EH (cell line): ENCODE measurements at places on chromosomes 5 and 9.

DNA sequence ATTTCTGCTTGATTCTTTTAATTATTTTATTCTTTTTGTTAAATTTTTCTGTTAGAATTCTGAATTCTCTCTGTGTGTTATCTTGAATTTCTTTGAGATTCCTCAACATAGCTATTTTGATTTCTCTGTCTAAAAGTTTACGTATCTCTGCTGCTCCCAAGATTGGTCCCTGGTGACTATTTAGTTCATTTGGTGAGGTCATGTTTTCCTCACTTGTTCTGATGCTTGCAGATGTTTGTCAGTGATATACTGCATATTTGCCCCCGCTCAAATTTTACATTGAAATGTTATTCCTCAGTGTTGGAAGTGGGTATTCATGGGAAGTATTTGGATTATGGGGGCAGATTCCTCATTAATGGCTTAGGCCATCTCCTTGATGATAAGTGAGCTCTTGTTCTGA is 105.3 kb downstream of the PRDM9 start:
- DNase-seq, result no peak

DNA sequence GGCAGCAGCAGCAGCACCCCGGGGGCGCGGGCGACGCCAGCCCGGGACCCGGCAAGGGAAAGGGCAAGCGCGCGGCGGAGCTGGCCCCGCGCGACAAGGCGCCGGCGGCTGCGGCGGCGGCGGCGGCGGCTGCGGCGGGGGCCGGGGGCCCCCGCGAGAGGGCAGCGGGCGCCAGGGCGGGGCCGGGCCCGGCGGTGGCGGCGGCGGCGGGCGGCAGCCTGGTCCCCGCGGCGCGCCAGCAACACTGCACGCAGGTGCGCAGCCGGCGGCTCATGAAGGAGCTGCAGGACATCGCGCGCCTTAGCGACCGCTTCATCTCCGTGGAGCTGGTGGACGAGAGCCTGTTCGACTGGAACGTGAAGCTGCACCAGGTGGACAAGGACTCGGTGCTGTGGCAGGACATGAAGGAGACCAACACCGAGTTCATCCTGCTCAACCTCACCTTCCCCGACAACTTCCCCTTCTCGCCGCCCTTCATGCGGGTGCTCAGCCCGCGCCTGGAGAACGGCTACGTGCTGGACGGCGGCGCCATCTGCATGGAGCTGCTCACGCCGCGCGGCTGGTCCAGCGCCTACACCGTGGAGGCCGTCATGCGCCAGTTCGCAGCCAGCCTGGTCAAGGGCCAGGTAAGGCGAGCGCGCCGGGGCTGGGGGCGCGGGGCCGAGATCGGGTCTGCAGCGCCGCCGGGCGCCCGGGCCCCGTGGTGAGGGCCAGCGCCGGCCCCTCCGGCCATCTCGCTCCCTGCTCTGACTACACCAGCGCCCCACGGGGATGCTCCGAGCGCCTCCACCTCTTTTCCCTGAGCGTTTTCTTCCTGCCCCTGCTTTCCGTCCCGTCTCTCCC is at the start of gene UBE2QL1:
TSS of gene UBE2QL1 (plus strand) at position 238 of the 843 bp plus-strand sequence. CDS start at position 273, 35 bp downstream.
- DNase-seq, result peak; percentile 2

DNA sequence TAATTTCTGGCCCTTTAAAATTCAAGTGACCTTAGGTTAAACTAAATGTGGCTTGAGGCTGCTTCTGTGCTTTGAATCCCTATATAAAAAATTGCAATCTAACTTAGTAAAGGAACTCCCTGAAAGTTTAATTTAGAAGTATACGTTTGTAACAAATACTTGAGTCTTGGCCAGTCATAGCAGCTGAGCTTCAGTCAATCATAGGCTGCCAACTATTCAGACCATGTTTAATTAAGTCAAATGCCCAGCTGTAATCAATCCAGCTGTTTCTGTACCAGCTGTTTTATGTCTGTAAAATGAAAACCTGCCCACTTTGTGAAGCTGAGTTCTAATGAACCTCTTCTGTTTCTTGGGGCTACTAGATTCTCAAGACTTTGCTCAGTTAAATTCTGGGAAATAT is 760.1 kb downstream of the MAT2B start:
- DNase-seq, result no peak

- DNase-seq, result no peak
These were observed 269.0 kb downstream of the GADD45G start for GRCh38 chr9:89873801-89874200.

DNA sequence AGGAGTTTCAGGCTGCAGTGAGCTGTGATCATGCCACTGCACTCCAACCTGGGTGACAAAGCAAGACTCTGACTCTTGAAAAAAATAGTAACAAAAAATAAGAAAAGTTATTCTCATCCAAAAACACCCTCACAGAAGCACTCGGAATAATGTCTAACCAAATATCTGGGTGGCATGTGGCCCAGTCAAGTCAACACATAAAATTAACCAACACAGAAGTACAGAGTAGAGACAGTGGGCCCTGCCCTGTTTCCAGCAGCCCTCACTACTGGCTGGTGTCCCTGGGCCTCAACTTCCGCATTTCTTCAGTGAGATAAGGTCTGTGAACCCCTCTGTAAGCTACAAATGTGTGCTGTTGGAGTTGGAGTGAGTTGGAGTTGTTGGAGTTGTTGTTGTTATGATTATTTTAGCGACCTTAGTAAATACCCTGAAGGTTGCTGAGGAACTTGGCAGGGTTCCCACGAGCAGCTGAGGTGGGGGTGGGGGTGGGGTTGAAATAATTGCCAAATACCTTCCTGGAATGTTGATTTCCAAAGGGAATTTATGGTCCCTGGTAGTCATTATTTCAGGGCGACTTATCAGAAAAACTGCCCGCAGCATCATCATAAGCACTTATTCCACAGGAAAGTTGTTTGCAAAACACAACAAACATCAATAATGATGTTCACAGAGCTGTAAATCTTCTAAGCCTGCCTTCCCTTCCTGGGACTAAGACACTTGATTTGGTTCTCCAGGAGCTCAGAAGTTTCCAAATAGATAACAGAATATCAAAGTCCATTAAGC is 30.2 kb downstream of the C5orf15 start:
- no peak for DNase-seq

DNA sequence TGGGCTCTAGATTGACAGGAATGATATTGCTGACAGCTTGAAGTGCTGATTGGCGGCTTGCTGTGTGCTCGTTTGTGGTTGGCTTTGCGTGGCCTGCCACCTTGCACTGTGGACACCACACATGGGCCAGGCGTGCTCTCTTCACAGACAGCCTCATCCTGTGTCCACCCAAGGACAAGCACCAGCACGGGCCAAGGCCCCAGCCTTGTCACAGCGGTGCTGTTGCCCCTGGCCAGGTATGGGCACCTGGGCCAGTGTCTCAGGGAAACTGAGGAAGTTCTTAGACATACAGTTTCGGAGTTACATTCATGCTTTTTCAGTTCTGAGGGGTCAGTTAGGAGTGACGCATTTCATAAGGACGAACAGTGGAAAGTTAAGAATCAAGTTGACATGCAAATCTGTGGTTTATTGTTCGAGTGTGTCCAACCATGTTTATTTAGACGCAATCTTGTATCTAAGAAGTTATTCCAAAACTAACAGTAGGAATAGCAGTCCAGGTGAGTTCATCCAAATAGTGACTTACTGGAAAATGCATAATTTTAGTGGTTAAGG is 125.9 kb downstream of the EHMT1 start:
- DNase-seq, result no peak

DNA sequence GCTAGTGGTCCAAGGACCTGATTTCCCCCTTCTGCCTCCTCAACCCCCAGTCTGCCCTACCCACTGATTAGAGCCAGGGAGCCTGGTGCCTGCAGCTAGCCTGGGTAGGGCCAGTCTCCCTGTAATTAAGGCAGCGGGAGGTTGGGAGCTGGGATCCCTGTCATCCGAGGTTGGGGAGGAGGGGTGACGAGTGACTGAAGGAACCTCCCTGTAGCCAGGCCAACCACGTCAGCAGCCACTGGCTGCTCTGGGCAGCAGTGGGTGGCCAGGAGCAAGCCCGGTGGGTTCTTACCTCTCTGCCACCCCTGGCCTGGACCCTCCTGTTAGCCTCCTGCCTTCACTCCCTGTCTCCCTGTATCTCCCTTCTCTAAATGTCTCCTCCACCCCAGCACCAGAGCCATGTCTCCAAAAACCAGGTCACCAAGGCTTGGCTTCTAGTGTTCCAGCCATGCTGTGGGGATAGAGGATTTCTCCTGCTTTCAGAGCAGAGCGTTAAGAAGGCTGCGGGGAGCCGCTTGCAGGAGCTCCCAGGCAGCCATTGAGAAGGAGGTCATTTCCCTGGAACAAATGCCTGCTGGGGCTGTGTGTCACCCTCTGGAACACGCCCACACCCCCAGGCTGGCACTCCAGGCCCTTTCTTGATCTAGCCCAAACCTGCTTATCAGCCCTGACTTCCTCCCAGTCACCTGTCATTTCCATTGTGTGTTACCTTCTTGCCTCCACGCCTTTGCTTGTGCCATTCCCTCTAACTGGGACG is 65.0 kb upstream of the GGTA1 start:
- no peak for DNase-seq

DNA sequence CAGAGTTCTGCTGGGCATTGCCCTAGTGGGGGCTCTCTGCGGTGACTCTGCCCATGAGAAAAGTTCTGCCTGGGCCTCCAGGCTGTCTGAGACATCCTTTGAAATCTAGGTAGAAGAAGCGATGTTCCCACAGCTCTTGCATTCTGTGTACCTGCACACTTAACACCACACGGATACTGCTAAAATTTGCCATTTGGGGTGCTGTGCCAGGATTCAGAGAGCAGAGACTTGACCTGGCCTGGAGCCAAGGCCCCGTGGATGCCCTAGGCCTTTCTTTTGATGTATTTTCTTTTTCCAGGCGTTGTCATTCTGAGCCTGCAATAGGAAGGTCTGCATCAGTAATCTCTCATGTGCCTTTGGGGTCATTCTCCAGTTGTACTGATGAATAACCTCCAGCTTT is 89.3 kb upstream of the IL12B start:
- no peak for DNase-seq

- no peak for DNase-seq
These were observed 8.1 kb upstream of the CYSTM1 start for GRCh38 chr5:140166911-140167310.

GRCh38 chr5:79871364-79872120 is 119.5 kb downstream of the MTX3 start:
- no peak for DNase-seq

DNA sequence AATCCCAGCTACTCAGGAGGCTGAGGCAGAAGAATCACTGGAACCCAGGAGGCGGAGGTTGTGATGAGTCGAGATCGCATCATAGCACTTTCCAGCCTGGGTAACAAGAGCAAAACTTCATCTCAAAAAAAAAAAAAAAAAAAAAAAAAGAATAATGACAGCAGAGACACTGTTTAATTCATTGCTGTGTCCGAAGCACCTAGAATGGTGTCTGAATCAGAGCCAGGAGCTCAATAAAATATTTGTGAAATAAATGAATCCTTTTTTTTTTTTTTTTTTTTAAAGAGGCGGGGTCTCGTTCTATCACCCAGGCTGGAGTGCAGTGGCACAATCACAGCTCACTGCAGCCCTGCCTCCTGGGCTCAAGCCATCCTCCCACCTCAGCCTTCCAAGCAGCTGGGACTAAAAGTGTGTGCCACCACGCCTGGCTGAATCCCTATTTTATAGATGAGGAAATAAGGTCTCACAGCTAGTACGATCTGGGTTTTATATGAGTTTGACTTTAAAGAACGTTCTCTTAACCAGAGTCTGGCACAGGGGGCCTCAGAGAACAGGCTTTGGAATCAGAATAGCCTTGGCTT is 47.8 kb downstream of the THOC3 start:
- peak; percentile 73 for DNase-seq

GRCh38 chr9:119667916-119668315 is 298.7 kb upstream of the BRINP1 start:
- no peak for DNase-seq

DNA sequence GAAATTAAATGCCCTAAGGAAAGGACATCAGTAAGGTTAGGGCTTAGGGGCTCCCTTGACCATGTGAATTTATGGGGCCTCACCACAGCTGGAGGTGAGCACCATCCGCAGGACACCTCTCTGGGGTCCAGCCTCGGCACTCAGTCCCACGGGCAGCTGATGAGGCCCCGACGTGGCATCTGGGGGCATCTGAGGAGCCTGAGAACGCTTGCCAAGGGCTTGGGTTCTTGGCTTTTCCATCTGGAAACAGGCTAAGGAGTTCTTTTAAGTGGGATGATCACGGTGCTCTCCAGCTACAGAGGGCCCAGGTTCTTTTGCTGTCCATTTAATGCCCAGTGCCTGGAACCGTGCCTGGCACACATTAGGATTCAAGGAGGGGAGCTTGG is 3.6 kb downstream of the NKX2-5 start:
- no peak for DNase-seq
